ENCODE measurements at places on chromosomes 6 and 20.
A peak's percentile ranks its signal among the peaks of the same experiment; 100 is the strongest.

- DNase-seq = no peak
Measured at GRCh38 chr6:127878115-127878514, 22.7 kb downstream of the THEMIS start.

DNA sequence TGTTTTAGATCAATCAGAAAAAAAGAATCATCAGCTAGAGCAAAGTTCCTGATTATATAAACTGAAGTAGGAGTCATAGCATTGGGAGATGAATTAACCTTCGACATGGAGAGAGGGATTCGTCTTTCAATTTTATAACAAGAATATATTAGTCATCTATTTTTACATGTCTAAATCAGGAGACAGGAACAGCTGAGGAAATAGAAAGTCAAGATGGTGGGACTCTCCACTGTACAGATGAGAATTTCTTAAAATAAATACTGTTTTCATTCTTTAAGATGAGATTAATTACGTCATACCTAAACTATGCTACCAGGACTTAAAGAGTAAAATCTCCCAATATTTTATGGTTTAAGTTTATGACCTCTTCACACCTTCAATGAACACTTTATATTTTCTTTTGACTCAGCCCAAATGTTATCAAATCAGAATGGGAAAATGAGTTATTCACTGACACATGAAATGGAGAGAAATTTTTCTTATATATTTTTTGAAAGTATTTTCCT, 1137.7 kb downstream of the EPHA7 start:
- no peak for DNase-seq

GRCh38 chr20:50865591-50865990, 65.6 kb downstream of the ADNP start:
- no peak for DNase-seq

GRCh38 chr6:149234051-149234962, 83.2 kb upstream of the TAB2 start:
- DNase-seq = no peak

DNA sequence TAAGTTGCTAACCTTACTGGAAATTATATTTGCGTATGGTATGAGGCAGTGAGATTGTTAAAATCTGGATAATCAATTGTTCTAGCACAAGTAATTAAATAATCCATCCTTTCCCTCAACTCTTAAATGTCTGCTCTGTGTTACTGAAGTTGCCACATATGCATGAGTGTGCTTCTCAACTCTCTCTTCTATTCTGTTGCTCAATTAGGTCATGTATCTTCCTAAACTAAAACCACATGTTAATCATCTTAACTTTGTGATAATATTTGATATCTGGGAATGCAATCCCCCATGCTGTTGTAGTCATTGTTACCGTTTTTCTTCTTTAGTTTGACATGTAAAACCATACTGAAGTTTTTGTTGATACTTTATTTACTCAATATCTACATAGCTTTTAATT, 63.5 kb upstream of the STMND1 start:
- DNase-seq = peak; percentile 55

DNA sequence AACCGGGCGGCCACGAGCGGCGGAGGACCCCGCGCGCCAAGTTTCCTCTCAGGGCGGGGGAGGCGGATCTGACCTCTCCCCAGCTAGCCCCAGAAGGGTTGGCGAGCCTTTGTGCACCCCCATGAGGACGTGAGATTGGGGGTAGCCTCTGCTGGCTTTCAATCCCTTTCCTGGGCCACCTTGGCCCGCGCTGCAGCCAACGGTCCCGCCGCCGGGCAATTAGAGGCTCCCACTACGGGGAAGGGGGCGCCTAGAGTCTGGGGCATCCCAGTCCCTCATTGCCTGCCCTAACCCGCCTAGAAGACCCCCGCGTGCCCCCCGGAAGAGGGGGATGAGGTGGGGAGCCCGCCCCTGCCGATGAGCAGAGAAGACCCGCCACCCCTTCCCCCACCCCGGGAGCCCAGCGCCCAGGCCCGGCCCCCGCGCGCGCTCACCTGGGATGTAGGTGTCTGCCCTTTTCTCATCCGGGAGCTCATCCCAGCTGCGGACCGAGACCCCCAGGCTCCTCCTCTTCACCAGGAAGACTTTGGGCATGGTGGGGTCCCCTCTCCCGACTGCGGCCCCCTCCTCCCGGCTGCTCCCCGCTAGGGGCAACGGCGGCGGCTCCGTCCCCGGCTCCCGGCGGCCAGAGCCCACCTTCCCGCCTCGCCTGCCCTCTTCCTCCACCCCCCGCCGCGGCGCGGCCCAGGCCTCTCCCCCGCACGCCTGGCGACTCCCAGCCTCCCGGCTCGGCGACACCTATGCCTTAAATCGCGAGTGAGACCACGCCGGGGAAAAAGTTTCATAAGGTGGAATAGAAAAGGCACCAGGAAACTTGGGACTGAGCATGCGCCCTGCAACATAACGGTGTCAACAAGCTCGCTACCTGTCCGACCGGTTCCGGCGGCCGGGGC, at the start of gene OVOL2:
Gene OVOL2 (minus strand): TSS at position 816 of the 893 bp plus-strand sequence. CDS start 282 bp downstream, at position 534.
- DNase-seq = peak; percentile 18

DNA sequence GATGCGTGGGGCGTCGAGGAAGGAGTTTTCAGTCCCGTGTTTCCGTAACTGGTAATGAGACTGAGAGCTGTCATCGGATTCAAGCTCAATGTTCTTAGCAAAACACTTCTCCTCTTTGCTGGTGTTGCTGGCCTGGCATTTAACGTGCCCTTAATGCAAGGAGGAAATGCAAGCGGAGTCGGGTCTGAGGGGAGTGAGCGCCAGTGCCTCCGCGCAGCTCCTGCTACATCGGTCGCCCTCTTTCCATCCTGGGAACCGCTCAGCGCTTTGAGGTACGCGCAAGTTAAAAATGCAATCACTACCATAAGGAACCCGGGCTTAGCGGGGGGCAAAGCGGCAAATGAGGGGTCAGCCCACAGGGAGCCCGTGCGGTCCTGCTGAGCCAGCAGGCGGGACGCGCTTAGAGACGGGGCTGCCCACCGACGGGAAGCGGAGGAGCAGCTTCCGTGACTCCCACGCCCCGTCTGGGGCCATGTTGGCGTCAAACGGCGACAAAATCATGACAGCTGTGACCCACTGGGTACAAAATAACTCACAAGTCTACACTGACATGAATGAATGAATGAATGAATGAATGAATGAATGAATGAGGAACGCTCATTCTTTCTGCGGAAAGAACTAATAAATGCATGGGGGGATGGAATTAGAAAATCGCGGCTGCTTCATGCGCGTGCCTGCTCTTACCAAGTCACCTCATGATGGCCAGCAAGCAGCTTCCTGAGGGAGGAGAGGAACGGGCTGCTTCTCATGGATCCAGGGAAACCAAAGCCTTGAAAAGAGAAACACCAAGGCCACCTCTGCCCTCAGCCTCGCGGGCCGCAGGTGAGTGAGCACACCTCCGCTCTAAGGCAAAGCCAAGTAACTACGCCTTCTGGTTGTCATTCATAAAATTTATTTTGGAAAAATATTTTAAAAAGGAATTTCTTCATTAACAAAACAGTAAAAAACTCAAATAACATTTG, 9.3 kb downstream of the DLL1 start:
- no peak for DNase-seq

DNA sequence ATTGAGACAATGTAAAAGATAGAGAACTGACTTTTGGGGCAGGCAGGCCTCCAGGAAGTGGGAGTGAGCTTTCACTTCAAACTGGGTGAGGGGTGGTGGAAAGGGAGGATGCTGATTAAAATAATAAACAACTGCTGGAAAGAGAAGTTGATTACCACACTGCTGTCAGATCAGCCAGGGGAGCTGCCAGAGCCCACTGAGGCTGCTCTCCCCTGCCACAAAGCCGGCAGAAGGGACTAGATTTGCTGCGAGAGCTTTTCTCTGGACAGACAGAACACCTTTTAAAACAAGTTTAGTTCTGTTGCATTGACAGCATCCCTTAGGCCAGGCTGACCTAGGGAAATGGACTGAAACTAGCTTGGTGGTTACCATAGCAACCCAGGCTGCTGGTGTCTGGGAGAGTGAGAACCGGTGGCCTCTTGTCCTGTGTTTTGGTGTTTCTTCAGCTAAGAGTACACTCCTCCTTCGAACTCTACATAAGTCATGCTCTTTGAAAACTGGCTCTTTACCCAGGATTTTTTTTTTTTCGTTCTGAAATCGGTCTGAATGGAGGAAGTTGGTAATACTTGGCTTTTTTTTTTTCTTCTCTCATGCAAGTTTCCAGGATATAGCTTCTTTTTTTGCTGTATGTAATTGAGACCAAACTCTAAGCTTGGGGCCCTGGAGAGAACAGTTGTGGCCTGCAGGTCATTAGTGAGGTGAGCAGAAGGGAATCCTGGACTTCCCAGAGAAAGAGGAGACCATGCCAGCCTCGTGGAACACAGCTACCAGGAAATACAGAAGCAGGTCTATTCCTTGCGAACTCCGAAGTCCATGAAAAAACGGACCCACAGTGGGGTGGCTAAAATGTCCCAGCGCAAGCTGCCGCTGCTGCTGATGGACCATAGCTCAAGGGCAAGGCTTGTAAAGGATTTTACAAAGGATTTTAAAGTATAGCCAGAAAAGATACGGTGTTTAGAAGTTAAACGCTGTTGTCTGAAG, 374.4 kb downstream of the UTRN start:
- DNase-seq = no peak

- no peak for DNase-seq
Measured at GRCh38 chr20:50107086-50107660, 5.8 kb downstream of the UBE2V1 start.

- DNase-seq = no peak
Measured at GRCh38 chr20:52937591-52938100, 34.5 kb upstream of the TSHZ2 start.

GRCh38 chr6:45226081-45226480, 102.0 kb upstream of the RUNX2 start:
- DNase-seq = no peak

- DNase-seq = no peak
Measured at GRCh38 chr6:108254433-108255410, 6.1 kb downstream of the SNX3 start.

DNA sequence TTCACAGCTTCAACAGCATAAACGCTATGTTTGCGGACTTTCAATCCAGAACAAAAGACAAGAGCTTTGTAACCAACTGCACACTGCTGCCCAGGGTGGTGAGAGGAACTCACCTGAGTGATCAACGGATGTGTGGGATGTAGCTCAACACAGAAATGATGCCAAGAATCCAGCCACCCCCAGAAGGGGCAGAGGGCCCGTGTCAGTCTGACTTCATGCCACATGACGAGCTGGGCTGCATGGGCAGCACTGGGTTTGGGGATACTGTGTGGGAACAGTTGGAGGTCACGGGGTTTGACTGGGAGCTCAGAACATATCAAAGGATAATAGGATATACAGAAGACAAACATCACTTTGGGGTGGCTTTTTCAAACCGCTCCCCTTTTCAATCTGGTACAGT, 79.4 kb upstream of the TRAF3IP2 start:
- no peak for DNase-seq

DNA sequence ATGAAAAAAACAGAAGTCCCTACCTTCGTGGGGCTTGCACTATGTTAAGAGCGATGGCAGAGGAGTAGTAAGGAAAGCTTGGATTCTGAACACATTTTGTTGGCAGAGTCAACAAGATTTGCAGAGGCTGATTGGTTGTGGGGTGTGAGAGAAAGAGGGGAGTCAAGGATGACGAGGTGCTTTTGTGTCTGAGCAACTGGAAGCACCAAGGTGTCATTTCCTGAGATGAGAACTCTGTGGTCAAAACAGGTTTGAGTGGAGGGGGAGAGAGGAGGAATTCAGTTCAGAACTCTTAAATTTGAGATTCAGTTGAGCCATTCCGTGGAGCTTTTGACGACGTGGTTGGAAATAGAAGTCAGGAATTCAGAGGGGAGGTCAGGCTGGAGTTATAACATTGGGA, 3.5 kb downstream of the OCSTAMP start:
- DNase-seq = no peak

GRCh38 chr20:47466213-47466612, 35.5 kb upstream of the NCOA3 start:
- DNase-seq = peak; percentile 57

- DNase-seq = no peak
Measured at GRCh38 chr6:36445621-36446020, 2.8 kb downstream of the KCTD20 start.

DNA sequence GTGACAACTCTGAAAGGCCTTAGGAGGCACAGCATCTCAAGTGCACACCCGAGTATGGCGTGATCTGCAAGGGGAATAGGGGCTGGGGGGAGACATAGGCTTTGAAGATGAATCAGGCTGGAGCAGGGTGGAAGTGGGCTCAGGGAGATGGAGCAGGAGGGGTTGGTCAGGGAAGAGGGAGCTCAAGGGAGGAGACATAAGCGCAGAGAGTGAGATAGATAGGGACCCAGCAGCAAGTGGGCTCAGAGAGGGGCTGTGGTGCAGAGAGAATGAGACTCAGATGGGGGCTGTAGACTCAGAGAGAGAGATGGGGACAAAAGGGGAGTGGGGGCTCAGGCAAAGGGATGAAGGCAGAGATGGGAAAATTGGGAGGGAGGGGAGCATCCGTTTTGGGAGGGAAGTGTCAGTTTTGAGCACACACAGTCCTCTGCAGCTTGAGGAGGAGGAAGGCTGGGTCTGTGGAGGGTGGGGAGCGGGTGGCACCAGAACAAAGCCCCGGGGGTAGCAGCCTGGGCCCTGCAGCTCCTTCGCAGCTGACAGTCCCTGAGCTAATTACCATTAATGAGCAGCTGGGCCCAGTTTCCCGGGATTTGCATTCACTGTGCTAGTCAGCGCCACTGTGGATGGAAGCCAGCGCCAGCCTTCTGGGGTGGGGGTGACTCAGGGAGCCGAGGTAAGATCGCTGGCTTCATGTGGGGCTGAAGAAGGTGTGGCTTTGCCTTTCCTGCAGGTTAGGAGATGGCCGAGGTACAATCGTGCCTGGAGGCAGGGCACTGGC, 18.7 kb downstream of the SRXN1 start:
- no peak for DNase-seq

- DNase-seq = peak; percentile 32
Measured at GRCh38 chr6:83231146-83231545, 38.0 kb downstream of the RWDD2A start.

GRCh38 chr20:36481380-36482043, 59.8 kb upstream of the MYL9 start:
- no peak for DNase-seq

DNA sequence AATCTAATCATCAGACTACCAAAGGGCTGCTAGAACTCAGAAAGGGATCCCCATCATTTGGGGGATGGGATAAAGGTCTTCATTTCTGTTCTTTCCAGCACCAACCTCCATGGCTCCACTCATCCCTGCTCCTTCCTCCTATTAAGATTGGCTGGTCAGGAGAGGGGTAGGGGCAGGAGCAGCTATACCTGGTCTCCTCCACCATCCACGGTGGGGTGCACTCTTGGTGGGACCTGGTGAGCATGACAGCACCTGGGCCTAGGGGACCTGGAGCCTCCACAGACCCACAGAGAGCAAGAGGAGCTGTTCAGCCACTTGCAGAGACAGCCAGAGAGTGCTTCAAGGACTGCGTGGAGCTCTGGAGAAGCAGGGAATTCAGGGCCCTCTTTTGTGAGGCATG, 6.1 kb upstream of the ULBP2 start:
- DNase-seq = no peak

GRCh38 chr6:168049277-168049676, 29.7 kb downstream of the FRMD1 start:
- DNase-seq = no peak

DNA sequence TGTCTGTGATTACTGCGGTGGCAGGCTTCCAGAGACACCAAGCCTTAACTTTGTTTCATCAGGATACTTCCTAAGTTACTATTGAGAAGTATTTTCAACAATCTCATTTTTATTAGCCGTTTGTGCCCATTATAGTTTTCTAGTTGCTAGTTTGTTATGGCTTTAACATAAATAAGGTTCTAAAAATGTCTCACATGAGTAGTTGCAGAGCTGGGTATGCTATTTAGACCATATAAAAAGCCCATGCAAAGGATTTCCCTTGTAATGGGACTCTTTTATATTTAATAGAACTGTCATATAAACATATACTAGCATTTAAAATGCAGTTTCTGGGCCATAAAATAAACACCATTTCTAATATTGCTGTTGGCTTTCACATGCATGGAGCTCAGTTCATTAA, 205.3 kb upstream of the TCF21 start:
- DNase-seq = no peak

Data from GM03348 (cell line).